Left ventricle myocardium superior (tissue), 1 donor: ENCODE measurements at places on chromosomes 2 and 18.

- no peak for DNase-seq
These were observed 55.3 kb upstream of the B3GNT2 start for GRCh38 chr2:62140426-62141141.

GRCh38 chr2:142502402-142502801, 371.6 kb upstream of the LRP1B start:
- DNase-seq = no peak

- DNase-seq = peak; percentile 37
These were observed 142.3 kb upstream of the ITGA6 start for GRCh38 chr2:172285010-172285621.

GRCh38 chr2:199883474-199884212, 27.4 kb upstream of the C2orf69 start:
- no peak for DNase-seq

DNA sequence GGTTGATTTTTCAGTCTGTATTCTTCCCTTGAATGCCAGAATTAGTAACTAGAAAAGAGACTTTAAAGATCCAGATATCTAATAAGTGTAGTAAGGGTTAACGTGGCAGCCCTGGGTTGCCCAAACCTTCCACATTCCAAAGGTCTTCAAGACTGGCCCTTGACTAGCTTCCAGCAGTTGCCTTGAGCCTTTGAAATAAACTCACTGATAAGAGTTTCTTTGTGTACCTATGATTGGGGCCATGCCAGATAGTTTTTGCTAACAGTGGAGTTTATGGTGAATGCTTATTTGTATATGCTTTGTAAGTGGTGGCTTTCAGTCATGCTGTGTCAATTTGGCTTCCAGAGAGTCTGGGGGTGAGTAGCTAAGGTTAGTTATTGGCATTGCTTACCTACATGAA, 722.3 kb downstream of the RNF144A start:
- no peak for DNase-seq

DNA sequence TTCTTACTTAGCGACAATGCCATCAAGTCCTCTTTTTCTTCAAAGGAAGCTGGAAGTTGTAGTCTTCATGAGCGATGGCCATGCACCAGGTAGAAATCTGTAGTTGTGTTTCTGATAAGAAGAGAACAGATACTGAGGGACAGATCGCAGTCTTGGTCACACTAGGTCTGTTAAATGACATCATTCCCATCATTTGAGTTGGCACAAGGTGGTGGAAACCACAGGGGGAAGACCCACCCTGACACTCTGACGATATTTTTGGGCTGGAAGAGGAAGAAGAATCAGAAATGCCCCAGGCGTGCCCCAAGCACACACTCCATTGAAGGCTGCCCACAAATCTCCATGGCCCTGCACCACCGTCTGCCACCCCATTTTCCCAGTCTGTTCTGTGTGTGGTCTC, 89.0 kb upstream of the BOD1L2 start:
- DNase-seq = no peak

GRCh38 chr2:16485251-16485650, 180.4 kb downstream of the CYRIA start:
- DNase-seq = no peak

GRCh38 chr2:200964498-200964897, 1.0 kb upstream of the ORC2 start:
- DNase-seq = no peak

DNA sequence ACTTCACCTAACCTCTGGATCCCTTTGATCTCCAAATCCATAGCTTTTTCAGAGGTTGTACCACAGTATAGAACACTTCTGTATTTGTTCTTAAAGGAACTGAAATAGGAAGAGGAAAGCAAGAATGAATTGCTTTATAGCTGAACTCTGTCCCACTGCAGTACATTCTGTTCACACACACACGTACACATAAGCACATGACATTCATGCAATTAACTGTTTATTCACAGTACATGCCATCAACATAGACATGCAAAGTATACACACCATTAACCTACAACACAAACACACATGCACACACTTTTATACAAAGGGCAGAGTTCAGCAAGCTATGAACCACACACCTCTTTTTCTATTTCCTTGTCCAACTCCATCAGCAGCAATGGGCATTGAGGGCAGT, 43.2 kb downstream of the MRPL33 start:
- no peak for DNase-seq

DNA sequence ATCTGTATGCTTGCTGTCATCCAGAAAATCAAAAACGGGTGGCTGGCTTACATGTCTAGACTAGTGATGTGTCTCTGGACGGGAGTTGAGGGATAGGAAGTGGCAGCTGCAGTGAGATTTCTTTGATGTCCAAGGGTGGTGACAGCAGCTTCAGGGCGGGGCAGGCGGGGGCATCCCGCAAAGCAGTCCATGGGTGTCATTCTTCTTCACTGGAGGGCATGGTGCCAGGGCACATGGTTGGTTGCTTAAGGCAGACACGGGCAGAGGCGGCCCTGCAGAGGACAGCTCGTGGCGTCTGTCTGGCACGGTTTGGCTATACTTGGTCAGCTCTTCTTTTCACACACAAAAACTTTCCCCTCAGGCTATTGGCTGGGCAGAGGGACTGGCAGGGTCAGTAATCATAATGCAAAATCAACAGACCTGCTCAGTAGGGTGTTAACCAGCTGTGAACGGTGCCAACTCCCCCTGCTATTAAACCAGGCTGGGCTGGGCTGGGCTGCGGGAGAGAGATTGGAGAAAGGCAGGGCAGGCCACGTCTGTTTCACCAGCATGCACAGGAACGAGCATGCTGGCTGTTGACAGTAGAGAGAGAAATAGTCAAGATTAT, 63.7 kb downstream of the COL4A3 start:
- DNase-seq = peak; percentile 78

- DNase-seq = peak; percentile 71
These were observed 19.9 kb upstream of the SCYGR1 start for GRCh38 chr2:227407591-227408151.

GRCh38 chr2:30912056-30912455, 104.8 kb upstream of the CAPN13 start:
- no peak for DNase-seq

- DNase-seq = no peak
These were observed 856 bp downstream of the TIA1 start for GRCh38 chr2:70247364-70248180.

DNA sequence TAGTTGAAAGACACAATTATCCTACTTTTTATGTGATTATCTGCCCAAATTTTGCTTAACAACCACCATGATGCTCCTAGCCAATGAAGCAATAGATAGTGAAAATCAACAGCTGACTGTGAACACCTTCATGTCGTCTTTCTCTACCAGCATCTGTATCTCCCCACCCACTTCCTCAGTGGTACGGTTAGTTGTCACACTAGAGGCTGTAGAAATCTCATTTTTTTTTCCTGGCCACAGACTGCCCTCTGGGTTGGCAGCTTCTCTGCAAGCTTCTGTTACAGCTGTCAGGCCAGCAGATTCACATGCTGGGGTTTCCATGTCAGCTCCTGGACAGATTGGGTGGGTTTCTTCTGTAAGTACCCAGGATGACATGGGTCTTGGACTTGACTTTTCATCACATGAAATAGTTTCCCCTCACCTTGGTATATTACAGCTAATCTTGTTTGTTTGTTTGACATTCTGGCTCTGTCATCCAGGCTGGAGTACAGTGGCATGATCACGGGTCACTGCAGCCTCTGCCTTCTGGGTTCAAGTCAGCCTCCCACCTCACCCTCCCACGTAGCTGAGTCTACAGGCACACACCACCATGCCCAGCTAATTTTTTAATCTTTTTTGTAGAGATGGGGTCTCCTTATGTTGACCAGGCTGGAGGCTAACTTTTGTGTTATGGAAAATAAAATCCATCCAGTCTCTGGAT, 24.3 kb downstream of the STAT4 start:
- no peak for DNase-seq

DNA sequence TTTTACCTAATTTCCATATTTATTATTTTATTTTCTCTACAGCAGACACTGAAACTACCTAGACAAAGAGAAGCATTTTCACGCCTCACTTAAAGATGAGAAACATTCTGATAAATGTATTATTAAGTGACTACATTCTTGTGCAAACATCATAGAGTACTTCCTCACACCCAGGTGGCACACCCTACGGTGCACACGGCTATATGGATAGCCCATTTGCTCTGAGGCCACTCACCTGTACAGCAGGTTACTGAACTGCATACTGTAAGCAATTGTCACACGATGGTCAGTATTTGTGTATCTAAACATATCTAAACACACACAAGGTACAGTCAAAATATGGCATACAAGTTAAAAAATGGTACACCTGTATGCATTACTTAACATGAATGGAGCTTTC, 481.4 kb downstream of the CMPK2 start:
- DNase-seq = no peak

DNA sequence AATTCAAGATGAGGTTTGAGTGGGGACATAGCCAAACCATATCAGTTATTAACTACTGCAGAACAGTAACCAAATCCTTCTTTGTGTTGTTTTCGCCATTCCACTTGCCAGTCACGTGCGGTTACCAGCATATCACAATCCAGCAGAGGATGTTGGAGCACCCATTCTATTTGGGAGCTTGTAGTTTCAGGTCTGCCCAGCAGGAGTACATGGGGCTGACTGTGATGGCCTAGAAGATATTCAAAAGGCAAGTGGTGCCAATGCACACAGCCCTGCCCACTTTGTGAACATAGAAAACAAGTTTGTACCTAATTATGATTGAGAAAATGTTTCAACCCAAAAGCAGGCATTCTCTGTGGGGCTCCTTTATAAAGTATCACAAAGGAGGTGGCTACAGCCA, 57.0 kb downstream of the ZNF519 start:
- no peak for DNase-seq

DNA sequence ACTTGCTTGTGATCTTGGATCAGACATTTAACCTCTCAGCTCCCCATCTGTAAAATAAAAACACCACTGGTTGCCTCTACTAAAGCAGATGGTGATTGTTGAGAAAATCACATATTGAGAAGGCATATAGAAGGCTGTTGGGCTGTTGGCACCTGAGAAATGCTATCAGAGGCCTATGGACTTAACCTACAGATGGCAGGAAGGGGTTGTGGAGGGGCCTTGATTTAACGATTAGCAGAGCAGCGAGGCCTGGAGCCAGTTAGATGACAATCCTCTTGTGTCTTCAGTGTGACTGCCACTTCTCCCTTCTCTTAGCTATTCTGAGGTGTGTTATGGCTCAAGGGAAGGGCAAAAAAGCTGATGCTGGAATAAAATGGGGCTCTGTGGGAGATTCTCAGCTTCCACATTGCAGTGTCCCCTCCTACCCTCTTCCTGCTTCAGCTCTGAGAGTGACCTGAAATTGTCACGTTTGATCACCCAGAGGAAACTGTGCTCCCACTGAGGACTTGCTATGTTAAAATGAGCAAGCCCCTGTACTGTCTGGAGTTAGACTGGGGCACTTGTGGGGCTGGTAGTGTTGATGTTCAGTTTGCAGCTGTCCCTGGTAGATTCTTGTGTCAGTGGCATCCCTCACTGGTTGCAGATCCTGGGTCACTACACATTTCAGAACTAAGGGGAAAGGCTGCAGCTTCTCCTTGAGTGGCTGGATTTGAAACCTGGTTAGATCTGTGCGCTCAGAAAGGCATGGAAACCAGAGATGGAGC, 31.5 kb downstream of the CXCR4 start:
- DNase-seq = no peak

DNA sequence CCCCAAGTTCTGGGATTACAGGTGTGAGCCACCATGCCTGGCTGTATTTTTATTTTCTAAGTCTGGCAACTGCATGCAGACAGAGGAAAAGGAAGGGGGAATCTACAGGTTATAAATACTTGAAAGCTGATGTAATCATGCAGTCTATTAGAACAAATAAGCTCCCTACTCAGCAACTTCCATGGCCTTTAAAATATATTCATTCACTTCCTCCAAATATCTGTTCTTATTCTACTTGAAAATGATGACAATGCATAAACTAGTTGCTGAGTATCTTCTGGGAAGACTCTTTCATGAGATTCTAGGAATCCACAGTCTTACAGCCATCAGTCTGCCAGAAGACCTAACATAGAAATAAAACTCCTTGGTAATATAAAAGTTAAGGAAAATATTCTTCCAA, 66.9 kb upstream of the NCKAP5 start:
- no peak for DNase-seq

GRCh38 chr2:149094217-149095015, 55.9 kb downstream of the LYPD6B start:
- no peak for DNase-seq

DNA sequence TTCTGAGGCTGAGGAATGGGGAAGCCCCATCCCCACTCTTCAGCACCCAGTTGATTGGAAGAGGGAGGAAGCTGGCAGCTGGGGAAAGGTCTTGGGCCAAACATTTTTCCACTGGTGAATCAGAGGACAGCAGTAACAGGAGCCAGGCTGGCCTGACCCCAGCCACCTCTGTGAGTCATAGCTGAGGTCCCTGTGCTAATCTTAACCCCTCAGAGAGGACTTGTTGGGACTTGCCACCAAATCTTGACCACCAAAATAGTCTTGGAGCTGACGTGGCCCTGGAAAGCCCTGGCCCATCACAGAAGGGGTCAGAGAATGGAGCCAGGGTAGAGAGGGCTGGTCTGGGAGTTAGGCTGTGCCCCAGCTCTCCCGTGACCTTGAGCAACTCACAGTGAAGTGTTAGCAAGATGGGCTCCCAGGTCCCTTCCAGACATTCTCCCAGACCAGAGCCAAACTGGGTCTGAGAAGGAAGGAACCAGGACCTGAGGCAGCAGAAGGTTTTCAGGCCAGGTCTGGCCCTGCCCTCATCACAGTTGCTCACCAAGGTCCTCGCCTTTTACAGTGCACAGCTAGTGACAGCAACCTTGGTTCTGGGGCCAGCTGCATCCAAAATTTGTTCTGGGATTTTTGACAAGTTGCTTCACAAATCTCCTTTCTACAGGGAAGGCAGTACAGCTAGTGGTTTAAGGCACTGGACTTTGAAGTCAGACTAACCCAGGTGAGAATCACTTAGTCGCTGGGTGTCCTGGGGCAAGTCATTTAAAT, 266.6 kb downstream of the CYP26B1 start:
- peak; percentile 75 for DNase-seq

- DNase-seq = no peak
These were observed 408.9 kb downstream of the MEIS1 start for GRCh38 chr2:66843847-66844246.

DNA sequence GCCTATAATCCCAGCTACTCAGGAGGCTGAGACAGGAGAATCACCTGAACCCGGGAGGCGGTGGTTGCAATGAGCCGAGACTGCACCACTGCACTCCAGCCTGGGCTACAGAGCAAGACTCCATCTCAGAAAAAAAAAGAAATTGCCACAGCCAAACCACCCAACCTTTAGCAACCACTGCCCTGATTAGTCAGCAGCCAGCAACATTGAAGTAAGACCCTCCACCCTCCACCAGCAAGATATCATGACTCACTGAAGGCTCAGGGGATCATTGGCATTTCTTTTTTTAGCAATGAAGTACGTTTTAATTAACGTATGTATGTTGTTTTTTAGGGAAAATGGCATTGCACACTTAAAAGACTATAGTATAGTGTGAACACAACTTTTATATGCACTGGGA, 349.1 kb upstream of the ACVR2A start:
- DNase-seq = no peak

DNA sequence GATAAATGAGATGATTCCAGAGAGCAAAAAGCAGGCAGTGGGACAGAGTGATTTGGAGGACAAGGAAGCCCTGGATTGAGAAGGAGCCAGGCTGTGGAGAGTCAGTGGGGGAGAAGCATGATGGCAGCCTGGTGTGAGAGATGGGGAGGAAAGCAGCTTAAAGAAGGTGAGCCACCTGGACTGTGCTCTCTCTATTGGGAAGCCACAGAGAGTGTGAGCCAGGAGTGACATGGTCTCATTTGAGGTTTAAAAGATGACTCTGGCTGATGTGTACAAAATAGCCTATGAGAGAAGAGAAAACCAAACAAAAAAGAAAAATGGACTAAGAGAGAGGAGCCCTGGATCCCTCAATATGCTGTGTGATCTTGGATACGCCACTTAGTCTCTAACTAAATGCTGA, 12.9 kb upstream of the EPAS1 start:
- no peak for DNase-seq
